ENCODE measurements at places on chromosomes 12 and 14.

DNA sequence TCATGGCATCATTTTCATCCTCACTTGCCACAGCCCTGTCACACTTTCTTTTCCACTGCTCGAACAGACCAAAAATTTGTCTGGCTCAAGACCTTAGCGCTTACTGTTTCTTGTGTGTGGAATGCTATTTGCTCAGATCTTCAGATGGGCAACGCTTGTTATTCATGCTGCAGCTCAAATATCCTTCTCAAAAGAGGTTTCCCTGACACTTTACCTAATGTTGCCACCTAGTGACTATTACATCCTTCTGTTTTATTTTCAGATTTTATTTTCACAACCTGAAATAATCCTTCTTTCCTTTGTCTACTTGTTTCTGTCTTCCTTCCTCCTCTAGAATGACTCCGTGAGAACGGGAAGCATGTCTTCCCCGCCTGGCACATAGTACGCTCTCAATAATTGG is 5.6 kb downstream of the FBXO33 start:
- DNase-seq: no peak

DNA sequence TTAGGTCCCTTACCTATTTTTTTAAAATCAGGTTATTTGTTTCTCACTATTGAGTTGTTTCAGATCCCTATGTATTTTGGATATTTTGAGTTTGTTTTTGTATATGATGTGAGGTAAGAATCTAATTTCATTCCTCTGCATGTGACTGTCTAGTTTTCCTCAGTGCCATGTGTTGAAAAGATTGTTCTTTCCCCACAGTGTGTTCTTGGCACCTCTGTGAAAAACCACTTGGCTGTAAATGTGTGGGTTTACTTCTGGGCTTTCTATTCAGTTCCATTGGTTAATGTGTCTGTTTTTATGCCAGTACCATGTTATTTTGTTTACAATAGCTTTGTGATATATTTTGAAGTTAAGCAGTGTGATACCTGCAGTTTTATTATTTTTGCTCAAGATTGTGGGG is 1516.4 kb downstream of the AACS start:
- DNase-seq: no peak

DNA sequence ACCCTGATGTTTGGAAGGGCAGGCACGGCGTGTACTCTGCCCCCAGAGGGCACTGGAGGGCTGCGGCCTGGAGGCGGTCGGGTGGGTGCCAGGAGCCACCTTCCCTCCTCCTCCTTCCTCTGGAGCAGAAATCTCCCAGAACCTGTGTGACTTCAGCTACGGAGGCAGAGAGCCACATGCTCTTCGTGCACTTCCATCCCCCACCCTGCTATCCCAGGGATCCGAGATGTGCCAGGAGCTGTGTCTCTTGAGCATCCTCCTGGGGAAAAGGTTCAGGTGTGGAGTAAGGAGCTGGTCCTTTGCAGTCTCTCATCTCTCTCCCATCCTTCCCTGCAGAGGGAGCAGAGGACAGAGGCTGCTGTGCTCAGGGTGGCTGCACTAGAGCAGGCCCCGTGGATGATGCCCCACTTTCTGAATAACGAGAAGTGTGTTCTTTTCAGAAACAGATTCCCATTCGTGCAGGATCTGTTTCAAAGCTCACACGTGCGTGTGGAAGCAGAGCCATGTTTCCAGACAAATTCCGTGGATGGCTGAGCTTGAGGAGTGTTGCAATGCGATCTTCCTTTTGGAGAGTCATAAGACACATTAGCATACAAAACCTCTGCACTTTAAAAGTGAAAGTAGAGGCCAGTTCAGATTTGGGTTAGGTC is 162.9 kb downstream of the ADGRD1 start:
- DNase-seq: no peak

GRCh38 chr14:85115921-85116320 is 414.0 kb upstream of the FLRT2 start:
- no peak for DNase-seq

GRCh38 chr12:6430124-6430989 is 14.4 kb upstream of the CD27 start:
- DNase-seq: no peak

DNA sequence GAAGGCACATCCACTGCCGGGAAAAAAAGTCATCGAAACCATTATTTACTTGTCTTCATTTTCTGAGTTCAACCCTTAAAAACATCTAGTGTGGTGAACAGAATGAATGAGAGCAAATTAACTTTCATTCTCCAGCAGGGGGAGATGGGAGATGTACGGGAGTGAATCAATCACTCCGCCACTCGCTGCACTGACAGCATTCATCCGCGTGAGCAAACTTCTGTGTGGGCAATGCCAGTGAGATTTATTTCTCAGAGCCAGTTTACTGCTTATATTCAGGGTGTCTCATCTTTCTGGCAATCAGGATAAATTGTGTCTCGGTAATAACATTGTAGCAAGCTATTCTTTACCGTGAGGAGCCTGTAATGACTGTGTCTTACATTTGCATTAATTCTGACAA is 463.6 kb upstream of the MIS18BP1 start:
- DNase-seq: no peak

- DNase-seq: no peak
These were observed 10.0 kb downstream of the SEL1L start for GRCh38 chr14:81523616-81524015.

DNA sequence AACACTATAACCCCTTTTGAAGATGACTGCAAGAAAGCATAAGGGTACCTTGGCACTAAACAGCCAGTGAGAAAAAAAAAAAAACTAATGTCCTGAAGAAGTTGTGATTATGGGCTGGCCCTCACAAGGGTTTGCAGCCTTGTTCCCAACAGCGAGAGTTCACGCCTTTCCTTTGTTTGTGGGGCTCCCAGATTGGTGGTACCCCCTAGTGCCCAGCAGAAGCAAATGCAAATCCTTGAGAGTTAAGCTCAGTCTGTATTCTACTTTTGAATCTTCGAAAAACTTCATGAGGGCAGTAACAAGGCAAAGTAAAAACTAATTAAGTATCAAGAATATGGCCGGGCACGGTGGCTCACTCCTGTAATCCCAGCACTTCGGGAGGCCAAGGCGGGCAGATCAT is 238.9 kb upstream of the LMO3 start:
- DNase-seq: no peak

GRCh38 chr12:93626160-93626559 is 51.0 kb upstream of the CRADD start:
- DNase-seq: no peak

- peak; percentile 19 for DNase-seq
These were observed 37.8 kb upstream of the PPP1CC start for GRCh38 chr12:110780448-110780847.

DNA sequence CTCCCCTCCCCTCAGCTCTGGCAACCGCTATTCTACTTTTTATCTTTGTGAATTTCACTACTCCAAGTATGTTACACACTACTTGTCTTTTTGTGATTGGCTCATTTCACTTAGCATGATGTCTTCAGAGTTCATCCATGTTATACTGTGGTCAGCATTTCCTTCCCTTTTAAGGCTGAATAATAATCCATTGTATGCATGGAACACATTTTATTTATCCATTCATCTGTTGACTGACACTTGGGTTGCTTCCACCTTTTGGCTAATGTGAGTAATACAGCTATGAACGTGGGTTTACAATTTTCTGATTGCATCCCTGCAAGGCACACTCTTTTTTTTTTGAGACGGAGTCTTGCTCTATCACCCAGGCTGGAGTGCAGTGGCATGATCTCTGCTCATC is 53.0 kb upstream of the FUT8 start:
- DNase-seq: no peak

DNA sequence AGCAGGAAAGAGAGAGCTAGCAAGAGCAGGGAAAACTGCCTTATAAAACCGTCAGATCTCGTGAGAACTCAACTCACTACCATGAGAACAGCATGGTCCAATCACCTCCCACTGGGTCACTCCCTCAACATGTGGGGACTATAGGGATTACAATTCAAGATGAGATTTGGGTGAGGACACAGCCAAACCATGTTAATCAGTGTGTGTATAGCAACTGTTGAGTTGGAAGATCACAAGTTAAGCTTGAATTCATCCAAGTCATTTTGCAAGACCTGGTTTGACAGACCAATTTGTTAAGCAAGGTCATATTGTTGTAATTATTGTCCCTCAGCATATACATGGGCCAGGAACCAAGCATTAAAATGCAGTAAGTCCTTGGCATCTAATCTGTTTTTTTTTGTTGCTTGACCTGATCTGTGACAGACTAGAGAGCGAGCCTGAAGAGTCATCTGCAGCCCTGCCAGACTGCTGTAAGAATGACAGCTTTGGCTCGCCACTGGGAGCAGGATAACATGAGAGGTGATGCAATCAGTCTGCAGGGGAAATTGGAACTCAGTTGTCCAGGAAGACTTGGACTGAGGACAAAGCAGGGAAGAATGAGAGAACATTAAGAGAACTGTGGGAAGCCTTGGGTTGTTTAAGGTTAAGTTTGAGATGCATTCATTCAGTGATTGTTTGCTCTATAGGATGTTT is 297.6 kb upstream of the SEL1L start:
- no peak for DNase-seq

GRCh38 chr12:48615681-48616080 is 45.8 kb upstream of the LALBA start:
- DNase-seq: no peak

- DNase-seq: no peak
These were observed 140.6 kb downstream of the EPS8 start for GRCh38 chr12:15648558-15648957.

- DNase-seq: no peak
These were observed 47.4 kb downstream of the TMEM117 start for GRCh38 chr12:43883311-43883710.

GRCh38 chr12:49885118-49885517 is 18.6 kb downstream of the FAIM2 start:
- DNase-seq: no peak

- no peak for DNase-seq
These were observed 151.3 kb downstream of the RAD51B start for GRCh38 chr14:67970923-67971322.

DNA sequence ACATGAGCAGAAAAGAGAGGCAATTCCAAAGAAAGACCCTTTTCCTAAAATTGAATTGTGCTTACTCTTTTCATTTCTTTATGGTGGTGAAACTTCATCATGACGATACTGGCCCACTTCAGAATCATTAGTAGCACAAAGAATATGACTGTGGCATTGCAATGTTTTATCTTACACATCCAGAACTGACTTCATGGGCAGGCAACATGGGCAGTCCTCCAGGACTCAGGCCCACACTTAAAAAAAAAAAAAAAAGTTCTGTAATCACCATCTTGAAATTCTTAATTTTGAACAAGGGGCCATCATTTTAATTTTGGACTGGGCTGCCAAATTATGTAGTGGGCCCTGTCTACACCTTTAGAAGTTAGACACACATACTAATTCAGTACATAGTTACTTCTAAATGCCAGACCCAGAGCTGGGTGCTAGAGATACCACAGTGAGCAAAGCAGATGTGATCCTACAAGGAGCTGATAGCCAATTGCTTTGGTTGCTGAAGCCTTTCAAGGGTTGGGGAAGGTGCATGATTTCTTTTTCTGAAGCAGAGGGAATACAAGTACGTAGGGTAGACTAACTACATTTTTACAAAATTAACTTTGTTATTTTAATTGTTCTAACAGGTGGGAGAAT is 35.2 kb downstream of the HELB start:
- no peak for DNase-seq

GRCh38 chr12:53924521-53925405 is 13.9 kb upstream of the HOXC13 start:
- DNase-seq: no peak

GRCh38 chr12:32010631-32011336 is 51.6 kb downstream of the RESF1 start:
- DNase-seq: no peak

DNA sequence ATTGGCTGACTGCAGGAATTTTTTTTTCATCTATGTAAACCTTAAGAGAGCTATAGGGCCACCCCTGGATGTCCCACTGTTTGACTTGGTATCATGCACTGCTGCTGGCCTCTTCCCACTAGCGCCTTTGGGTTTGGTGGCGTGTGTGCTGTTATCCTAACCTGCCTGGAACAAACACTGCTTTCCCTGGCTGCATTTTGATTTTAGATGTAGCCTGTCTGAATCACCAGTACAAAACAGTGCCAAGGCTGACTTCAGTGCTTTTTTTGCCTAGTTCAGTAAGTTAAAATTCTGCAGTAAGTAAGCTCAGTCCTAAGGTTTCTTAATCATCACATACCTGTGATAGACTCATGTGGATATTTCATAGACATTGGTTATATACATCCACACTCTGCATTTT is 99.2 kb downstream of the EML1 start:
- DNase-seq: no peak

GRCh38 chr14:103165323-103165722 is 42.1 kb downstream of the TNFAIP2 start:
- no peak for DNase-seq
